ENCODE measurements at places on chromosomes 3 and 15. TPM values are rescaled to one million over a fixed set of nuclear protein-coding genes. Genes with fewer than 3 reads are reported as not detected.

GPR149 gene
- total RNA-seq: 0.16 TPM

- no peak for DNase-seq
Measured at GRCh38 chr3:176789947-176790346, 407.3 kb downstream of the TBL1XR1 start.

- DNase-seq: no peak
Measured at GRCh38 chr3:31575448-31575847, 42.7 kb downstream of the STT3B start.

DNA sequence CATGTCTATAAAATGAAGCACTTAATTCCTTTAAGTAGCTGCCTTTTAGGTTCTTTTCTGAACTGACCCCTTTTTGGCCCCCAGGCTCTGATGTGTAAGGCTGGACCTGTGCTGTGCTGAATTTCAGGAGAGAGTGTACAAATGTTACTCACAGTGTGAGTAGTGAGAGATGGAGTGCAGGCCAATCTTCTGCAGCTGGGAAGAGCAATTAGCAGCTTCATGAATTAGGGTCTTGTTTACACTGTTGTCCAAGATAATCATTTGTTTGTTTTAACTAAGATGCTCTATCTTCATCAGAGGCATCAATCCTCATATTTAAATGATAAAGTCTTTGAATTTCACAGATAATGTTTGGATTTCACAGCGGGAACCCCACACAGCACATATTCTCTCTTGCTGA, 19.4 kb downstream of the ARPP21 start:
- DNase-seq: no peak

DNA sequence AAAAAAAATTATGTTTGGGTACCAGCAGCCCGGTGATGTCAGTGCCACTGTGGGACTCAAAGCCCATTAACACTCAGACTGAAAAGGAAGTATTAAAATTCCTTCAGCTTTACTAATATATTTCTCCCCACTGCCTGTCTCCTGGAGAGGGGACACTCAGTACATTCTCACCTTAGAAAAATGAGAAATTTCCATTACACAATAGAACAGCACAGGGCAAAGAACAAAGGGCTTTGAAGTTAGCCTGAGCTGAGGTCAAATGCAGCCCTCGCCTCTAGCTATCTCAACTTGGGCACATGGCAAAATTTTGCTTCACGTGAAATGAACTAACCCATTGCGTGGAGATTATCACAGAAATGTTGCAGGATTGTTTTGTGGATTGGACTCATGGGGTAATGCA, 80.8 kb downstream of the RARB start:
- no peak for DNase-seq

GRCh38 chr3:66789580-66790237, 208.4 kb upstream of the KBTBD8 start:
- no peak for DNase-seq

DNA sequence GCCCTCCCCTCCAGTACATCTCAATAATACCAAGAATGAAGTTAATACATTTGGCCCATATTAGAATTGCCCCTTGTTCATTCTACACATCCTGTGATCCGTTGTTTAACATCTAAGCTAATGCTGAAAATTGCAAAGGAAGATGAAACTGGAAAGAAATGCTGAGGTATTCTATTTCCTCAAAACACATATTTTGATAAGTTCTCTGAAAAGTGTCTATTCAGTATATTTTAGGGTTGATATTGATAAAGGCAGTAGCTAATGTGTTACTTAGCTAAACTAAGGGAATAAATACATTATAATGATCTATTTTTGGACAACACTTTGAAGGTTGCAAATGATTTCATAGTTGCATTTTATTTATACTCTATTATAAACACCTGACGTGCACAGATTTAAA, 702.6 kb upstream of the ROBO1 start:
- no peak for DNase-seq

DNA sequence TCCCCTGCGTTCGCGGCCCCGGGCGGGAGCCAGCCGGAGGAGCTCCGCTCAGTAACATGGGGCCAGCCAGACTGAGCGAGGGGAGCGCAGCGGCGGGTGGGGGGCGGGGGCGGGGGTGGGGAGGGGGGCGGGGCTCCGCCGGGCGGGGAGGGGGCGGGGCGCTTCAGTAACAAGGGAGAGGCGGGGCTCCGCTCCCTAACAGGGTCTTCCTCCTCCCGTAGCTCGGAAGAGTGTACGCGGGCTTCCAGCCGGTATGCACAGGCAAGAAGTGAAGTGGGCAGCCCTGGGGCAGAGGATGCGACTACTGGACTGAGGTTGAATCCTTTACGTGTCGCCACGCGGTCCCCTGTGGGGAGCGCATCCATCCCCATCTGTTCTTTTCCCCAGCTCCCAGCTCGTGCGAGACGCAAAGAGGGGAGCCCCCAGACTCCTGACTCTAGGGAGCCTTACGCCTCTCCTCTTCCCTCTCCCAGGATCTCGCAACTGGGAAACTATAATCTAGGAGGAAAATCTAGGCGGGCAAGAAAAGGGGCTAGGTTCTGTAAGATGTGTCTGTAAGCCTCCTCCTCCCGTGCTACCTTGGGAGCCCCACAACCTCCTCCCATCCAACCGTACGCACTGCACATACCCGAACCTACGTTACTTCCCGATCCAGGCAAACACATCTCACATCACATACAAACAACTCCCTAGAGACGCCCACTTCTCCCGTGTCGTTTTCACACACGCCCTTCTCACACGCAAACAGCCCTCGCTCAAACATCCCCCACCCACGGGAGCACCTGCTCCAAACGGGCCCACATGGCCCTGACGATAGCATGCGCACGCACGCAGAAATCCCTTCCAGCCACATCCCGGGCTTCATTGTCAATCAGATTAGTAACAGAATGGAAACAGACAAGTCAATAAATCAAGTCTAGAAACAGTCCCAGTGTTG, at the start of gene SHF:
SHF (minus strand) TSS at position 73 of the 937 bp plus-strand sequence; CDS start at position 58, 15 bp downstream.
- peak; percentile 37 for DNase-seq

DNA sequence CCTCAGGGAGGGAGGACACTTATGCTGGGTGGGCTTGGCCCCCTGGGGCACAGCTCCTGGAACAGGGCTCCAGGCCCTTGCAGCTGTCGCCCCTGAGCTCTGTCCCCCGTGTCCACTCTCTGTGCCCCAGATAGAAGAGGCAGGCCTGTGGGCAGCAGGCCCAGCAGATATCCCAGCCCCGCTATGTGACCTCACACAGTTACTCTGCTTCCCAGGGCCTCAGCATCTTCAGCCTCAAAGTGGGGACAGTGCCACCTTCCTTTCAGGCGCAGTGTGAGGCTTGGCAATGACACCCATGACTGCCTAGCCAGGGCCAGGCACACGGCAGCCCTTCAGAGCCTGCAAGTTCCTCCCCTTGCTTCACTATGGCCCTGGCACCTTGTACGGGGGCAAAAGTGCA, 98.4 kb downstream of the IQSEC1 start:
- DNase-seq: no peak

- no peak for DNase-seq
Measured at GRCh38 chr15:41899854-41900442, 6.1 kb upstream of the SPTBN5 start.

DNA sequence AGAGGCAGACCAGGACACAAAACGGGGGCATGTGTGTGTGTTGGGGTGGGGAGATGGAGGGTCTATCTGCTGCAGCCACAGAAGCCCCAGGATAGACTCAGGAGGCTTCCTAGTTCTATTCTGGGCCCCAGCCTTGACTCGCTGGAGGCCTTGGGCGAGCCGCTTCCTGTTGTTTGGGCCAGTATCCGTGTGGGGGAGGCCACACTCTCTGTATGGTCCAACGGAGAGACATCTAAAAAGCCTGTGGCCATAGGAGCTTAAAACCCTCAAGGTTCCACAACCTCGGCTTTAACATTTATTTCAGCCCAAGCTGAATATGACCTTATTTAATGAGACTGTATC, 32.8 kb downstream of the POC1A start:
- DNase-seq: no peak

- no peak for DNase-seq
Measured at GRCh38 chr15:80289528-80290495, 37.8 kb upstream of the CTXND1 start.

CKMT1A gene
- 5.6 TPM for total RNA-seq

RARB gene
- total RNA-seq: 13.4 TPM

MYO1E gene
- 31.2 TPM for total RNA-seq

GRCh38 chr15:25810631-25811091, 52.5 kb downstream of the ATP10A start:
- DNase-seq: no peak

- no peak for DNase-seq
Measured at GRCh38 chr15:81642451-81642990, 268.5 kb upstream of the TMC3 start.

DNA sequence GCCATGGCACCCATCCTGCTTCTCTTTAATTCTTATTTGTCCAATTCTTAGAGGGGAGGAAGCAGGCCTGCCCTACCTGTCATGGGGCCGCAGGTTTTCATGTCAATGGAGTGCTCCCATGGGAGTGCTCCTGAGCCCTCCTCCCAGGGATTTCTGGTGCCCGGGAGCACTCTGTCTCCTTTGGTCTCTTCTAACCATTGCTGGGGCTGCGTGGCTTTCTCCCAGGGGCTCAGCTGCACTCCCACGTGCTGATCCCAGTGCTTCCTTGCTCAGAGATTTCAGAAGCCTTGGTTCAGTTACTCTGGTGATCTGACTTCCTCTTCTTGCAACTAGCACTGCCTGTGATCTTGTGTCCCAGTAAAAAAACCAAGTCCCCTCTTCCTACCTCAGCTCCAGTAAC, 68.0 kb upstream of the ARL8B start:
- no peak for DNase-seq

All from occipital lobe (tissue), 3 donors.